ENCODE measurements at places on chromosomes 1 and 21.
A peak's percentile ranks its signal among the peaks of the same experiment; 100 is the strongest.

- peak; percentile 92 for DNase-seq
Measured at GRCh38 chr21:41768437-41769042, 1.7 kb upstream of the RIPK4 start.

DNA sequence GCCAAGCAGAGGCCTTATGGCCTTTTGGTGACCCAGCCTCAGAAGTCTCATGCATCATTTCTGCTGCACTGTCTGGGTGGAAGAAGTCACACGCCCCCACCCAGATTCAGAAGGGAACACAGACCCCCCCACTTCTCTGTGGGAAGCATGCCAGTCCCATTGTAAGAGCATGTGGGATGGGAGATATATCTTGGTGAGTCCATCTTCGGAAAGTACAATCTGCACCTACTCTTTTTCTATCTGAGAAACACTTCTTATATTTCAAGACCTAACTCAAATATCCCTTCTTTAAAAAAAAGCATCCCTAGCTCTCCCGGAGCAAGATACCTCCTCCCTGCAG is 159.6 kb upstream of the FGGY start:
- no peak for DNase-seq

DNA sequence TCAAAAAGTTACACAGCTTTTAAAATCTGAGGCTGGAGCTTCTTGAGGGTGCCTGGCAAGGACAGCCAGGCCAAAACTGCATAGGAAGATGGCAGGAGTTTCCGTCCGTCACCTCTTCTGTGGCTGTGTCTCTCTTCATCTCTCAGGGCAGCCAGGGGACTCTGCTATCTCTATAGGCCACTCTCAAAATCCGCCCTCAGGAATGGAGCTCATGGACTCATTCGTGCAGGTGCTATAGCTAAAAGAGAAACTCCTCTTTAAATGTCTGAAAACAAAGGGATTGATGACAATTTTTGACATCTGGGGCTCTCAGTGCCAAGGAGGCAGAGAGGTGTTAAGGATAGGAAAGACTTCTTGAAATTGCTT is 27.2 kb downstream of the OVAAL start:
- no peak for DNase-seq

GRCh38 chr1:56710646-56711045 is 65.5 kb downstream of the PRKAA2 start:
- peak; percentile 84 for DNase-seq

DNA sequence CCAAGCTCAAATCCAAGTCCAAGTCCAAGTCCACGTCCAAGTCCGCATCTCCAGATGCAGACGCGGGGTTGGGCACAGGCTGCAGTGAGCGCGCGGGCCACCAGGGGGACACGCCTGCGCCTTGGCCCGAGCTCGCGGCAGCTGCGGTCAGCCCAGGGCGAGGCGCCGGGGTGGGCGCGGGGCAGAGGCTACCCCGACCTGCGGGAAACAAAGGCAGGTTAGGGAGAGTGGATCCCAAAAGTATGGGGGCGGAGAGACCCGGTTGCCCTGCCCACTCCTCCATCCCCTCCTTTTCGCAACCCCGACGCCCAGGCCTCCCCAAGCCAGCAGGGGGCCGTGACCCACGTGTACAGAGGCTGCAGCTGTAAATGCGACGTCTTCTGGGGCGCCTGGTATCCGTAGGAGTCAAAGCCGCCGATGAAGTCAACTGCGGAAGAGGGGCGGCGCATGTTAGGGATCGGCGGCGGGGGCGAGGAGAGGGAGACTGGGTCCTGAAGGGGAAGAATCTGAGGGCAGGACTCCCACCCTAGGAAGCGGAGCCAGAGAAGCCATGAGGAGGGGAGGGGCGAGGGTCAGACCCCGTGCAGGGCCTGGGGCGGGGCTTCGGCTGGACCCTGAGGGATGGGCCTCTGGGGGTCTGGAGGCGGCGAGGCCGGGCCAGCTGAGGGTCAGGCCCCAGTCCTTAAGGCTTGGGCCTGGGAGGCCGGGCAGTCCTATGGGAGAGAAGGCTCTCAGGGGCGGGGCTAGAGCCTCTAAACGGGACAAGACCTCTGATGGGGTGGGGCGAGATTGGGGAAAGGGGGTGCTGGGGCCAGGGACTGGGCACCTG is 58.0 kb downstream of the NKAIN1 start:
- peak; percentile 50 for DNase-seq

DNA sequence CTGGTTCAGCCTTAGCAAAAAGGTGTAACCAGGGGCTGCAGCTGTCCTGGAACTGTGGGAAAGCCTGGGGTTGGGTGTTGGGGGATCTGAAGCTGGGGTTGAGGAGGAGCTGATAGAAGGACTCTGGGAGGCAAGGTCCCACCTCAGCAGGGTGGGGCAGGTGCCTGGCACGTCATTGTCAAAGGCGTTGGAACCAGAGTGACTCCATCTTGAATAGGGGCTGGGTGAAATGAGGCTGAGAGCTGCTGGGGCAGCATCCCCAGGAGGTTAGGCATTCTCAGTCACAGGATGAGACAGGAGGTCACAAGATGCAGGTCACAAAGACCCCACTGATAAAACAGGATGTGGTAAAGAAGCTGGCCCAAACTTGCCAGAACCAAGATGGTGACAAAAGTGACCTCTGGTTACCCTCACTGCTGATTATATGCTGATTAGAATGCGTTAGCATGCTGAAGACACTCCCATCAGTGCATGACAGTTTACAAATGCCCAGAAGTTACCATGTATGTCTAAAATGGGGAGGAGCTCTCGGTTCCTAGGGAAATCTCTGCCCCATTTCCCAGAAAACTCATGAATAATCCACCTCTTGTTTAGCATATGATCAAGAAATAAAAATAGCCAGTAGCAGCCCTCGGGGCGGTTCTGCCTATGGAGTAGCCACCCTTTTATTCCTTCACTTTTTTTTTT is 85.4 kb downstream of the IER5 start:
- DNase-seq: peak; percentile 67

GRCh38 chr1:221701570-221702186 is 40.2 kb downstream of the DUSP10 start:
- no peak for DNase-seq

DNA sequence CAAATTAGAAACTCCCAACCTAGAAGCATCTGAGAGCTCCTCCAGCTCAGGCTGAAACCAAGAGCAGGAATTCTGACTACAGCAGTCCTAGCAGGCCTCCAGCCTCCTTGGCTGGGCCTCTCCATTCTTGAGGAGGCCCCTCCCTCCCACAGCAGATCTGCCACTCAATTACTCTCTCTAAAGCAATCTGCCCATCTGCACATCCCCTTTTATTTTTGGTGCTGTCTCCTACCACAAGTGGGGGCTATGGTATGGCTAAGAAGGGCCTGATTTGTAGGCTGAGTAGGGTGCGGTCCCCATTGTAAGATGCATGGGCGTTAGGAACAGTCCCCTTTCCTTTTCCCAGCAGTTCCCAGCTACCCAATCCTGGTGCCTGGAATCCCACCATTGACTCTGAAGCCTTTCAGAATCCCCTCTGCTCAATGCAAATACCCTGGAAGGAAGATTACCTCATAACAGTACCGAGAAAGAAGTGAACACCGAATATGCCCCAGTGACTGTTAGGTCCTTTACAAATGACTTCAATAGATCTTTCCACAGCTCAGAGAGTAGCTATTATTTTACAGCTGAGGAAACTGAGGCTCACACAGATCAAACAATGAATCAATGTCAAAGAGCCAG is 11.6 kb upstream of the TTC39A start:
- DNase-seq: no peak

GRCh38 chr1:154760469-154760933 is 109.6 kb downstream of the KCNN3 start:
- DNase-seq: no peak

GRCh38 chr1:209686322-209686721 is 11.1 kb downstream of the G0S2 start:
- DNase-seq: no peak

- no peak for DNase-seq
Measured at GRCh38 chr1:166874464-166874863, 1.6 kb downstream of the TADA1 start.

DNA sequence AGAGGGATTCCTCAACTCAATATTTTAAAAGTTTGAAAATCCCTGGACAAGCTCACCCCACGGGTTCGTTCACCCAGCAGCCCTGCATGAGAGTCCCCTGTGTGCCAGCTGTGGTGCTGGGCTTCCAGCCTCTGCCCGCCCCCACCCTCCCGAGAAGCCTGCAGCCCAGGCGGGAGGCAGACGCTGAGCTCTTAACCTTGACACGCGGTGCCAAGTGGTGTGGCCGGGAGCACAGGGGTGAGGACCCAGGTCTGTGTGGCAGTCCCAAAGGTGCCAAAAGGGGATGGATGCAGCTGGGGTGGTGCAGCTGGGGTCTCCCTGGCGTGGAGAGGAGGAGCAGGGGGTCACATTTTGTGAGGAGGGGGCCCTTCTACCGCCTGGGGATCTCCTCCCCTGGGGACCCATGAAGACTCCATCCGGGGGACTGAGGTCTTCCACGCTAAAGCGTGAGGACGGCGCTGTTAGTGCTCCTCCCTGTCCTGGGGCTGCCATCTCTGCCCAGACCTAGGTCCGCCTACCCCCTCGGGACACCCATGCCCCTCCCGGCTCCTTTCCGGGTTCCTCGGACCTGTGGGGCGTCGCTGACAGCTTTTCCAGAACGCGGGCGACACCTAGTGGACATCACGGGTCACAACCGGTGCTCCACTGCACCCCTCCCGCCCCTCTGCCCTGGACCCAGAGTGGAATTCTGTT is 12.9 kb downstream of the PLA2G2F start:
- DNase-seq: peak; percentile 74

DNA sequence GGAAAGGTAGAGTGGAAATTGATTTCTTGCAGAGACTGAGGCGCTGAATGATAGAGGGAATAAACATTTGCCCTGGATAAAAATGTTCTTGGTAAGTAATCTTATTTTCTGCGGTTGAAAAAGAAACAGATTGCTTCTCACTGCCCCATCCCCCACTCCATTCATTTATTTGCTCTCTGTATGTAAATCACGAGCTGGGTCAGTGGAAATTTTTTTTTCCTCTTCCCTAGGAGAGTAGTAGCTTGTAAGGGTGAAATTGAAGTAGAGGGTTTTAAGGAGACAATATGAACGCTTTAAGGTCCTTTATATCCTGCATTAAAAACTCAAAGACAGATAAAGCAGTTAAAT is 1.4 kb upstream of the BRINP3 start:
- DNase-seq: peak; percentile 24

DNA sequence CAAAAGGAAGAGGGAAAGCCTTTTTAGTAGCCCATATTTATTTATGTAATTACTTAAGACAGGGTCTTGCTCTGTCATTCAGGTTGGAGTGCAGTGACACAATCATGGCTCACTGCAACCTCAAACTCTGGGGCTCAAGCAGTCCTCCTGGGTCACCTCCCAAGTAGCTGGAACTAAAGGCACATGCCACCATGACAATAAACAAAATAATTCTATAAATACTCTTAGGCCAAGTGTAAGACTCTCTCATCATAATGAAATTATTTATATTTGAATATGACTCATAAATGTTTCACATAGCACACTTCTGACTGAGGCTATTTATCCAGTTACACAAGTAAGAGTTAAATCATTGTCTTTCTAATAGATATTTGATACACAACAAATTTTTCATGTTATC is 314.7 kb downstream of the AMY1C start:
- peak; percentile 5 for DNase-seq

DNA sequence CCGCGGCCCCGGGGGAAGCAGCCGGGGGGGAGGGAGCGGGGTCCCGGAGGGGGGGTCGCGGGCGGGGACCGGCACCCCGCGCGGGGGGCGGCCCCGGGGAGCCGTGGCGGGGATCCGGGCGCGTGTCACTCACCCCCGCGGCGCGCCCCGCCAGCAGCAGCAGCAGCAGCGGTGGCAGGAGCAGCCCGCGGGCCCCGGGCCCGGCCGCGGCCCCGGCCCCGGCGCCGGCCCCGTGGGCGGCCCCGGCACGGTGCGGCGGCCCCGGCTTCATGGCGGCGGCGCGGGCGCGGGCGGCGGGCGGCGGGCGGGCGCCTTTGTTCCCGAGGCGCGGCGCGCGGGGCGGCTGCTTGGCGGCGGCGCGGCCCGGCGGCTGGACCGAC is 252 bp downstream of the SDC3 start:
- no peak for DNase-seq

DNA sequence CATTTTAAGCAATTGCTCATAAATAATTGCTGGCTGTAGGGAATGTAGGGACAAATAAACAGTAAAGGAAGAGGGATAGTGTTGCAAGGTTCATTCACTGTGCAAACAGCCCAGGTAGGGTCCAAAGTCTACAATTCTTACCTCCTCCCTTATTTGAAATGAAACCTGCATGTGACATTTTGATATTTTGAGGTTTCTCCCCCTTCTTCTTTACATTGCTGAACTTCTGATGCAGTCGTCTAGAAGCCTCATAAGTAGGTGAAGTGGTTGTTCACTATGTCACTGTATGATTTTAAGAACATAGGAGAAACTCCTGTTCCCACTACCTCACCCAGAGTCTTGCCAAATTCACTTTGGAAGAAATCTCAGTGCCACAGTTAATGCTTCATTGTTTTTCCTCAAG is 16.1 kb downstream of the F5 start:
- DNase-seq: no peak

- DNase-seq: no peak
Measured at GRCh38 chr1:9900142-9901043, 9.7 kb downstream of the CTNNBIP1 start.

DNA sequence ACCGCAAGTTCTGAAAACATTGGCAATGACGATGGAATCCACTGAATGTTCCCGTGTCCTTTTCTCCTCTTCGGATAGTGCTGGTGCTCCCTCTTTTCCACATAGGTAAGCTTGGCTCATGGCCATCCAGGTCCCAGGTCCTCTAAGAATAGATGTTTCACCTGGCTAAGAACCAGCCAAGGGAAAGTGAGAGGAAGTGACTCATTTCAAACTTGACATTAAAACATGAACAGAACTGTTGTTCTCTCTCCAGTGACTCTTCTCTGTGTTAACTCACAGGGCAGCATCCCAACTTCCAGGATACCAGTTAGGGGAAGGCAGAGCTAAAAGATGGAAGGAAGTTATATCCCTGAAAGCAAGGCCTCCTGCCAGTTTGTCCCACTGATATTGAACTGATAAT is 493.8 kb upstream of the CHRM3 start:
- peak; percentile 80 for DNase-seq

DNA sequence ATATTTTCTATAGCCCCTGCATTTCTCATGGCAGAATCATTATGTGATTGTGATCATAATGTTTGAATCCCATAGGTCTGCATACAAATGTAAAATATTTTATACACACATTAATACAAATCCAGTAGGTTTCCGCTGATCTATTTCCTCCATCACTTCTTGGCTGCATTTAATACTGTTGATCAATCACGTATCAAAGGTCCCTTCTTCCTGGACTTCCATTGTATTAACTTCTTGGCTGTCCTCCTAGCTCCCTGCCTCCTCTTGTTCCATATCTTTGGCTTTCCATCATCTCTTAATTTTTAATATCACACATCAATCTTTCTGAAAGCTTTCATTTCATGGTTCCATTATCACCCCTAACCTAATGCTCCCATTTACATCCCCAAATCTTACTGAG is 97.6 kb downstream of the PROX1 start:
- no peak for DNase-seq

GRCh38 chr1:150332651-150333290 is 11.4 kb downstream of the PRPF3 start:
- DNase-seq: no peak

DNA sequence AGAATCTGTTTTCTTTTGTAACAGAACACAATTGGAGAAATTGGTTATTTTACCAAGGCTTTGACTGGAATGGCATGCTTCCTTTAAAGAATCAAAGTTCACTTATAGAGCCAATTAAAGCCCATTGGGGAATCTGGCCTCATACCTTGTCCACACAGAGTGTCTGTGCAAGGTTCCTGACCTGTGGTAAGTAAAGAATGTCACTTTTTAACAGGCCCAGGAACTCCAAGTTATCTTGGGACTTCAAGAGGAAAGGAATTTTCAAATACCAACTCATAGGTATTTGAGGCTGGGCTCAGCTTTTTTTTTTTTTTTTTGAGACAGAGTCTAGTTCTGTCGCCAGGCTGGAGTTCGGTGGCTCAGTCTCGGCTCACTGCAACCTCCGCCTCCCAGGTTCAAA is 2.3 kb upstream of the CATSPERE start:
- no peak for DNase-seq

Measured in ELR (cell line).